Heart left ventricle (tissue), 16 donors: ENCODE measurements at places on chromosomes 2 and 18. TPM values are rescaled to one million over a fixed set of nuclear protein-coding genes. Genes with fewer than 3 reads are reported as not detected.

The MATN3 gene
- polyA plus RNA-seq = 0.19 TPM

The EVX2 gene
- not detected for polyA plus RNA-seq

The UGT1A9 gene
- polyA plus RNA-seq = not detected

The FAM237A gene
- not detected for polyA plus RNA-seq

DNA sequence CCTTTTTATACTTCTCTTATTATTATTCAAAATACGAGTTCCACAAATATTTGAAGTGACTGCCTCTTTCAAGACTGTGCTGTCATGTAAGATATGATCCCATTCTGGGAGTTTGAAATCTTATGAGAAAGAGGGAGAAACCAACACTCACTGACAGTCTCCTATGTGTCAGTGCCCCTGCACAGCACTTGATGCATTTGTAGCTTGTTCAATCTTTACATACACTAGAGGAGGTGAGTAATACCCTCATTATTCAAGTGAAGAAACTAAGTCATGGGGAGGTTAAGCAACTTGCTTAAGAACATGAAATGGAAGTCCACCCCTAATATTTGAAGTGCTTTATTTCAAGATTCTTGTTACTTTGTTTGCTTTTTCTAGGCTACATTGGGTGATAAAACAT lies 459.5 kb upstream of the FANCL start:
- no peaks in the 10 kb centered on the region for H3K27me3 ChIP-seq
- no peaks in the 10 kb centered on the region for H3K4me1 ChIP-seq
- no peaks in the 10 kb centered on the region for H3K36me3 ChIP-seq
- no peak overlapping the region for H3K4me3 ChIP-seq

DNA sequence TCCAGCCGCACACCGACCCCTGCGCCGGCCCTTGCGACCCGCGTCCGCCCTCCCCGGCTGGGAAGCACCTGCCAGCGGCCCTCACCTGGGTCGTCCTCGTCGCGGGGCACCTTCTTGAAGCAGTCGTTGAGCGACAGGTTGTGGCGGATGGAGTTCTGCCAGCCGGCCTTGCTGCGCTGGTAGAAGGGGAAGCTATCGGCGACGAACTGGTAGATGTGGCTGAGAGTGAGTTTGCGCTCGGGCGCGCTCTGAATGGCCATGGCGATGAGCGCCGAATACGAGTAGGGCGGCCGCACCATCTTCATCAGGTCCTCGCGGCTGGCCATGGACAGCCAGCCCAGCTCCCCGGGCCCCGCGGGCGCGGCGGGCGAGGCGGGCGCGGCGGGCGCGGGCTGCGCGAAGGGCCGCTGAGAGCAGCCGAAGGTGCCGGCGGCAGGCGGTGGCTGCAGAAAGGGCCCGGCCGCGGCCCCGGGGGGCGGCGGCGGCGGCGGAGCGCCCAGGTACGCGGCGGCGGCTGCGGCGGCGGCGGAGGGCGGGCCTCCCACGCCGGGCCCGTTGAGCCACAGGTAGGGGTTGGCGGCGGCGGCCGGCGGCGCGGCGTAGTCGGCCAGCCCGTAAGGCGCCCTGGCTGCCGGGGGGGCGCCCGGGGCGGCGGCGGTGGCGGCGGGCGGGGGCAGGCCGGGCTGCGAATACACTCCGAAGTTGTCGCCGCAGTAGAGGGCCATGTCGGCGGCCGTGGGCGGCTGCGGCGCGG lies 505 bp downstream of the FOXI3 start:
- no peak for DNase-seq
- peaks cover 4% of the 10 kb centered on the region for H3K4me1 ChIP-seq
- H3K4me3 ChIP-seq = peak overlapping the region; percentile 41
- H3K27ac ChIP-seq = no peak overlapping the region

- H3K36me3 ChIP-seq = no peaks in the 10 kb centered on the region
- no peak overlapping the region for H3K4me3 ChIP-seq
- no peak overlapping the region for H3K27ac ChIP-seq
- DNase-seq = no peak
- H3K27me3 ChIP-seq = no peaks in the 10 kb centered on the region
Observed at GRCh38 chr2:185618625-185619024, 120.0 kb upstream of the FSIP2 start.

DNA sequence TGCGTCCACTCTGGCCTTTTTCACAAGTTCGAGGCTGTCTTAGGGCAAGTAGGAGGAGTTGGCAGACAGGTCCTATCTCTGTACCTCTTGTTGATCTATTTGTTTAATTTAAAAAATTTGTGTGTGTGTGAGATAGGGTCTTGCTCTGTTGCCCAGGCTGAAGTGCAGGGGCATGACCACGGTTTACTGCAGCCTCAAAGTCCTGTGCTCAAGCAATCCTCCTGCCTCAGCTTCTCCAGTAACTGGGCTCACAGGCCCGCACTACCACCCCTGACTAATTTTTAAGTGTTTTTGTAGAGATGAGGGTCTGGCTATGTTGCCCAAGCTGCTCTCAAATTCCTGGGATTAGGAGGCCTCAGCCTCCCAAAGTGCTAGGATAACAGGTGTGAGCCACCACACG lies 4.2 kb upstream of the SLC35F6 start:
- no peak for DNase-seq
- H3K27me3 ChIP-seq = no peaks in the 10 kb centered on the region
- no peak overlapping the region for H3K4me3 ChIP-seq
- no peaks in the 10 kb centered on the region for H3K36me3 ChIP-seq
- H3K27ac ChIP-seq = no peak overlapping the region
- peaks cover 1% of the 10 kb centered on the region for H3K4me1 ChIP-seq

GRCh38 chr2:158835431-158835830 lies 40.3 kb downstream of the DAPL1 start:
- no peak overlapping the region for H3K4me3 ChIP-seq
- peaks cover 3% of the 10 kb centered on the region for H3K4me1 ChIP-seq

DNA sequence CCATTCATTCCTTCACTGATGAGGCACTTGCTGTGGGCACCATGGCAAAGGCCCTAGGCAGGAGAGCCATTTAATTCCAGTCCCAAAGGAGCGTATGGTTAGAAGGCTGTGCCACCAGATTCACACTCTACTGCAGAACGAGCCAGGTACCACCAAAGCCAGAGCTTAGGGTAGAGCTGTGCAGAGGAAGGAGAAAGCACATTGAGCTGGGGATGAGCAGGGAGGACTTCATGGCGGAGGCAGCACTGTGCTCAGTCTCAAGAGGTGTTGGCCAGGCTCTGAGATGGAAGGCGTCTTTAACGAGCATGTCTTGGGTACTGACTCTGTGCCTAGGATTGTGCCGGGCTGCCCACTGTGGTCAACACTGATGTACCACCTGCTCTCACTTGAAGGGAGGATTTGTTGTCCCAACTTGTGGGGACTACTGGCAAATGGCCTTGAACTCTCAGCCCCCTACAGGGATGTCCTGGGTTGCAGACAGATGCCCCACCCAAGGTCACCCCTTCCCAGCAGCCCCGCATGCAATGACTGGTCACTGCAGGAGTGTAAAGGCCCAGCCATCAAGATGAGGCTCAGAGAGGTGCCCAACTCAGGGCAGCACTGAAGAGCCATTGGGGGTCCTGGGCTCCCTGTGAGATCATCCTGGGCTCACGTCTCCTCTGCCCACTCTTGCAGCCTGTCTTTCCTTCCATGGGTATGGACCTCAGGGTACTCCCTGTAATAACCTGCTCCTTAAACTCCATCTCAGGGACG lies 251.4 kb downstream of the GLI2 start:
- H3K4me3 ChIP-seq = no peak overlapping the region
- no peak overlapping the region for H3K27ac ChIP-seq
- H3K36me3 ChIP-seq = no peaks in the 10 kb centered on the region
- no peaks in the 10 kb centered on the region for H3K27me3 ChIP-seq

- H3K4me3 ChIP-seq = no peak overlapping the region
- H3K36me3 ChIP-seq = no peaks in the 10 kb centered on the region
- DNase-seq = no peak
- H3K27ac ChIP-seq = no peak overlapping the region
- H3K4me1 ChIP-seq = no peaks in the 10 kb centered on the region
Observed at GRCh38 chr2:100623033-100623715, 60.4 kb downstream of the PDCL3 start.

DNA sequence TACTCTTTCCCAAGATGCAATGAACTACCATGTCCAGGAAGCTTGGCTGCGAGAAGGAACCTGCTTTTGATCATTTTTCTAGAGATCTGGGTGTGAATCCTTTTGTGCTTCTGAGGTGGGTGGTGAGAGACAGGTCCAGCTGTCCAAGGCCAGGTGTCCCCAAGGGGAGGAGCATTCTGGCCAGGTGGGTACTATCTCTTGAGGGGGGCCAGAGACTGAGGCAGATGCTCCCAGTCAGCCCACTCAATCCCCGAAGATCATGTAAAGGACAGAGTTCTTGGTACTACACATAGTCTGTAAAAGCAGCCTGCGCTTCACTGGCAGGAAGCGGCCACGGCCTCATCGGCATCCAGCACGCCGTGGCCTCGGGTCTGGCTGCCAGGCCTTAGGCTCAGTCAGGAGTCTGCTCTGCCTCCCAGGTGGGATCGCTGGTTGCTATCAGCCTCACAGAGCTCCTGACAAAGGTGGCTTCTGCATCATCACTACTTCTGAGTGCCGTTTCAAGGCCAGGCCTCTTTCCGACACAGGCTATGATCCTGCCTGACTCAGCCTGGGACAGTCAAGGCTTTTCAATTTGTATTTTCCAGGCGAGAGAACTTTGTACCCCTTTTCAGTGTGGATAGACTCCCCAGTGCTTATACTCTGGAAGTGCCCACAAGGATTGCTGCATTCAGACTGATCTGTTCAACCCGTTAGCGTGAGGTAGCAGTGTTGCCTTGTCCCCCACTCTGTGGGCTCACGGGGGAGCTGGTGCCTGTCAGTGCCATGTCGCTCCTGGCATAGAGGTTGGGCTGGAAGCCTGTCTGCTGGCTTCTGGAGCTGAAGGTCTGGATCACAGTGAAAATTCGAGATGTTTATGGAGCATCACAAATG lies 29.1 kb downstream of the STK25 start:
- H3K27ac ChIP-seq = no peak overlapping the region
- no peaks in the 10 kb centered on the region for H3K27me3 ChIP-seq
- H3K4me3 ChIP-seq = no peak overlapping the region
- no peaks in the 10 kb centered on the region for H3K4me1 ChIP-seq

GRCh38 chr2:131493199-131493968 lies 1.2 kb upstream of the MZT2A start:
- peak overlapping the region; percentile 80 for H3K4me3 ChIP-seq
- no peaks in the 10 kb centered on the region for H3K27me3 ChIP-seq
- peaks cover 2% of the 10 kb centered on the region for H3K4me1 ChIP-seq
- peak overlapping the region; percentile 87 for H3K27ac ChIP-seq
- H3K36me3 ChIP-seq = no peaks in the 10 kb centered on the region
